Activated CD4-positive, CD25-positive, alpha-beta regulatory T cell treated with anti-CD3 and anti-CD28 coated beads, Interleukin-2, amount 50 U/mL, for 16 hours (primary cell): ENCODE measurements at places on chromosomes 3 and 15.

DNA sequence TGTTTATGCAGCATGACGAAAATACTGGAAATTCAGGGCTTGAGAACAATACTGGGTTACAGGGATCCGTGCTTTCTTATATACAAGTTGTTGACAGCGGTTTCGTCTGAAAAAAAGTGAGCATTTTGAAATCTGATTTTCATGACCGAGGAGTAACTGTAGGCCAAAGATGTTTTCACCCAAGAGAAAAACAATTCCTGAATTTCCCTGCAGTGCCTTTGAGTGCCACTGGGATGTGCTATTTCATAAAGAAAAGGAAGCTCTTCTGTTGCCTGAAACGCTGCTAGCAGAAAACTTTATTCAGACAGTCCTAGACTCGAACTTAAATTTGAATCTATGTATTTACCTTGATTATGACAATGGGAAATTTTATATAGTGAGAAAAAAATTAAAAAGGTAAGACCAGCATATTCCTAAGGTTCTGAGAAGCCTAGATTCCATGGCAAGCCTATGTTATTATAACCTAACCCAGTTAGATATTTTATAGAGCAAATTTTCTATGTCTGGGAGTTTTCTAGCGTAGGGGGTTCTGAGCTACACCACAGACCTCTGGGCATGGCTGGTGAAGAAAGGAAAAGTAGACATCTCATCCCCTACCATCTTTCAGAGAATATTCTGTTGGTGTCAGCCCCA lies 30.2 kb downstream of the KCNAB1 start:
- DNase-seq, result no peak

GRCh38 chr3:179929091-179929529 lies 107.6 kb downstream of the PEX5L start:
- no peak for DNase-seq

DNA sequence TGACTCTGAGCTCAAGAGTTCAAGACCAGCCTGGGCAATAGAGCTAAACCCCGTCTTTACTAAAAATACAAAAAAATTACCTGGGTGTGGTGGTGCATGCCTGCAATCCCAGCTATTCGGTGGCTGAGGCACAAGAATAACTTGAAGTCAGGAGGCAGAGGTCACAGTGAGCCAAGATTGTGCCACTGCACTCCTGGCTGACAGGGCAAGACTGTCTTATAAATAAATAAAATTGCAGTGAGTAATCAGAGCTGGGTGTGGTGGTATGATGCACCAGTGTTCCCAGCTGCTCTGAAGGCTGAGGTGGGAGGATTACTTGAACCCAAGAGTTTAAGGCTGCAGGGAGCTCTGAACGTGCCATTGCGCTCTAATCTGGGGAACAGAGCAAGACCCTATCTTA lies 55.9 kb upstream of the GCNT3 start:
- DNase-seq, result no peak

- no peak for DNase-seq
These were observed 660.0 kb downstream of the RBMS3 start for GRCh38 chr3:29940759-29941323.

DNA sequence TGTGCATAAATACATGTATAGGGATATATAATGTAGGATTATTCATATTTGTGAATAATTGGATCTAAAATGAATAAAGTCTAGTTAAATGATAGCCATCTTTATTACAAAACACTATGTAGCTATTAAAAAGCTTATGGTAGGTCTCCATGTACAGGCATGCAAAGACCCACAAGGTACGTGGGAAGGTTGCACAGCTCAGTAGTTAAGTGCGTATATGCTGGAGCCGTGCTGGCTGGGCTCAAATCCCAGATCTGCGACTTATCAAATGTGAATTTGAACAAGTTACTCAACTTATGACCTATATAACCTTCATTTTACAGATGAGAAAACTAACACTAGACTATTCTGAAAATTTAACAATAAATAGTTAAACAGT lies 100.6 kb downstream of the MYH15 start:
- no peak for DNase-seq

GRCh38 chr3:135762188-135762856 lies 203.2 kb upstream of the PPP2R3A start:
- no peak for DNase-seq

GRCh38 chr3:101862416-101863165 lies 13.3 kb downstream of the NFKBIZ start:
- DNase-seq, result no peak

GRCh38 chr3:153166206-153166605 lies 4.2 kb downstream of the RAP2B start:
- no peak for DNase-seq

GRCh38 chr15:86164232-86164898 lies 84.7 kb downstream of the AGBL1 start:
- no peak for DNase-seq

GRCh38 chr3:193827871-193828270 lies 234.9 kb downstream of the OPA1 start:
- no peak for DNase-seq

DNA sequence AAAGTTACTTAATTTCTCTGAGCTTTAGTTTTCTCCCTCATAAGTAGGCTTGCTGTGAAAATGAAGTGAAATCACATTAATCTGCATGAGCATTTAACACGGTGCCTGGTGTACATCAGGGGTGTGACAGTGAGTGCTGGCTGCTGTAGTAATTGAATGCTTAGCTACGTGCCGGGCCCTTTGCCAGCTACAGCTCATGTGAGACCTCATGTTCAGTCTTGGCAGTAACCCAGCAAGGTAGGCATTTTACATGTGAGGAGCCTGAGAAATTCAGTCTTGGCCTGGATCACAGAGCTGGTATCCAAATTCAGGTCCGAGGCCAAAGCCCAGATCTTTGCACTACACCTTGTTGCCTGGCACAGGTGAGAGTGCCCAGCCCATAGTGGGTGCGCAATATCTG lies 9.1 kb downstream of the GHRL start:
- no peak for DNase-seq

DNA sequence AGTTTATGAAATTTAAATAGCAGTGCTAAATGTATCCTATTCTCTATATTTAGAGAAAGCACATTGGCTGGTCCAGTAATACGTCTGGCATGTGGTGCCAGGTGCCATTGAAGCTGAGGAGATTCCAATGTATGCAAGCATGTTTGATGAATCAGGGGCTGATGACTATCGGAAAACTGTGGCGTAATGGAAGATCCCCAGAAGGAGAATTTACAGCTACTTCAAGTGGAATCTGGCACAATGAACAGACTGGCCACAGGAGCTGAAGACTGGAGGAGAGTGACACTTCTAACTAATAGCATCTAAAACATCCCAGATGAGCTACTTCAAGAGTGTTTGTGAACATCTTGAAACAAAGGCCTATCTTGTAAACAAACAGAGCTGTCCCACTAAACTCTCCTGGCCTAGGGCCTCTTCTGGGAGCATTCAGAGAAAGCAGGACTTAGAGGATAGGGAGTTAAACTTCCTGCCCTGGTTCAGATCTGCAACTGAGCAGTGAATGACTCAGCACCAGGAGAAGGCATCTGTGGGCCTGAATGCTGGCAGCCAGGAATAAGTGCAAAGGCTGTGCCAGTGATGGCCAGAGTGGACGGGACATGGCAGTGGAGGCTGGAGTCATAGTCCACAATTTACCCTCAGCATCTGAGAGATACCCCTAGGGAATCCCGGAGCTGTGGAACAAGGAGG lies 15.2 kb upstream of the ACTC1 start:
- DNase-seq, result no peak

GRCh38 chr15:80710635-80711554 lies 15.8 kb downstream of the ABHD17C start:
- DNase-seq, result no peak

- DNase-seq, result peak; percentile 30
These were observed 2.7 kb downstream of the RAB8B start for GRCh38 chr15:63191895-63192618.

GRCh38 chr3:182438398-182438797 lies 354.9 kb upstream of the ATP11B start:
- no peak for DNase-seq

DNA sequence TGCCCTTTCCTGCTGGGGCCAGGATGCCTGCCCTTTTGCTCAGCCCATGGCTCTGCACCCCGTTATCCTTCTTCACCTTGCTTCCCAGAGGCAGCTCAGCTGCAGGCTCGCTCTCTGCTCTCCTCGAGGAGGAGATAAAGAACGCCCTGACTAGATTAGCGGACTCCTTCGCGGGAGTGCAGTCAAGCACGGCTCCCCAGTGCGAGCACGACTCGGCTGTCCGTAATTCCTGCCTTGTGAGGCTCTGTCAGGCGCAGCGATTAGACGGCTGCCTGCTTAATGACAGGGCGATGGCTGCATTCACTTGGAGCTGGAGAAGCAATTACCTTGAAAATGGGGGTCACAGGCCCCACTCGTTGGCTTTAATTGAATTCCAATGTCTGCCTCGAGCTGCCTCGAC lies 25.9 kb downstream of the TLE3 start:
- no peak for DNase-seq

DNA sequence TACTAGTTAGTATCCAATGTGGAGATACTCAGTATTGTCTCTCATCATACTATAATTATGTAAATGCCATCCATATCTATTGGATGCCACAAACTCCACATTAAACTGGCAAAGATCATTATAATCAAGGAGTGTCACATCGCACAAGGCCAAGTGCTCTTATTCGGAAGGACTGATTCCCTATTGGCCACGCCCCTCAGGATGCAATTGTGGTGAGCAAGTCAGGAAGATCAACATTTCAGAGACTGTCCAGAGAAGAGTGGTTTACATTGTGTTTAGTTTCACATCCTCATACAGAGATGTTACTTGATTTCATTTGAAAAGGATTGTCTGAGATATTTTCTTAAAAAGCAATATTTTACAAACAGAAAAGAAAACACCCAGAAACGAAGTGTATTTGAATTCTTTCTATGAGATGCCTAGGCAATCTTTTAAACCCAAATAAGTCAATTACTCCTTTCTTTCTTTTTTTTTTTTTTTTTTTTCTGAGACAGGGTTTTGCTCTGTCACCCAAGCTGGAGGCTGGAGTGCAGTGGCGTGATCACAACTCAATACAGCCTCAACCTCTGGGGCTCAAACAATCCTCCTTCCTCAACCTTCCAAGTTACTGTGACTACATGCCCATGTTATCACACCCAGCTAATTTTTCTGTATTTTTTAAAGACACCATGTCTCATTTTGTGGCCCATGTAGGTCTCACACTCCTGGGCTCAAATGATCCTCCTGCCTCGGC lies 369.1 kb downstream of the RBMS3 start:
- DNase-seq, result no peak

GRCh38 chr3:14285548-14285925 lies 106.9 kb downstream of the LSM3 start:
- DNase-seq, result no peak

- DNase-seq, result no peak
These were observed 56.4 kb downstream of the NEDD4 start for GRCh38 chr15:55937040-55937439.

DNA sequence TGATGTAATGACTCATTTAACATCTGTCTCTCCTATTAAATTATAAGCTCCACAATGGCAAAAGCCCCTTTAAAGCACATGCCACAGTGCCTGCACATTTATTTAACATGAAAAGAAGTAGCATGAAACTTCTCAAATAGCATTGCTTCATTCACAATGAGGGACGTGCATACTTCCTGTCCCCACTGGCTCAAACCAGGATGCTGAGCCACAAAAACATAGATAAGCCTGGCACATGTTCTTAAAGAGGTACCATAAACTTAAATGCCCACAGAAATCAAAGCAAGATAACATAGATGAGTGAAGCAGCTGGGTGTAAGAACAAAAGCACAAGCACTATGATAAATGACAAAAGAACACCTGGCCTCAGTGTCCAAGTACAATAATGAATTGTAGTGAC lies 3.8 kb downstream of the TP53BP1 start:
- DNase-seq, result no peak

GRCh38 chr15:85361323-85361722 lies 19.1 kb upstream of the AKAP13 start:
- no peak for DNase-seq

DNA sequence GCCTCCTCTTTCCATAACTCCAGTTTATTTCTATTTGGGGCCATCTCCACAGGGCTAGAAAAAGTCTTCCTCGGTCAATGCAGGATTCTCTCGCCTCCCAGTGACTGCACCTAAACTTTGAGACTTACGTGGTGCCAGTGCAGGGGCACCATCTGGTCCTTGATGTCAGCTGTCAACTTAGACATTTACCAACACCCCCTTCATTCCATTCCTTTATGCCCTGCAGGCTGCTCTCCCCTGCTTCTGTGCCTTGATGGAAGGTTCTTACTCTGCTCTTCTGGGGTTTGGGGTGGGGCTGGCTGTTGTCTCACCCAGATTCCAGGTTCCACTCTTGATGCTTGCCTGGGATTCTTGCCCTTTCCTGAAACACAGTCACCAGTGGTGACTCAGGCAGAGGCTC lies 101.8 kb downstream of the ST8SIA2 start:
- no peak for DNase-seq

GRCh38 chr15:25403771-25404170 lies 35.1 kb downstream of the UBE3A start:
- no peak for DNase-seq

DNA sequence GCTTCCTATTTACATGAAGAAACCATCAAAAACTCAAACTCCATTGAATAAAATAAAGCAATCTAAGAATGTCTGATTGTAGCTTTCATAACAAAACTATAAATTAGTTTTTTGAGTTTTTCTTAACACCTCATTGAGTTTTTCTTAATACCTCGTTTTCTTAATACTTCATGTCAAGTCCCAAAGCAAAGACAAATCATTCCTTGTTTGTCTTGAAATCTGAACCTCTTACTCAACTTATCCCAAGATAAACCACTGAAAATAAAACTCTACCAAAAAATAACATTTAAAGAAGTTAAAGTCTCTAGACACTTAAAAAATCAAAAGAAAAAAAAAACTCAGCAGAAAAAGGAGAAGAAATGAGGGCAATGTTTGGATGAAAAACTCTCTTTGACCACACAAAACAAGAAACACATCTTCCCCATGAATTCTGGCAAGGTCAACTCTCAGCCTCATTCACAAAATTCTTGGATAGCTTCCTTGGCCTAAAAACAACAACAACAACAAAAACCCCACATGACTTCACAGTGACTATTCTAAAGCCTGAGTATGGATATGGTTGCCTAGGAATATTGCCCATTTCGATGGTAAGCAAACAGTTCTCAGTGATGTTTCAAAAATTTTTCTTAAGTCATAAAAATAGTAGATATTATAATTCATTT lies 38.2 kb downstream of the TMCC1 start:
- no peak for DNase-seq

DNA sequence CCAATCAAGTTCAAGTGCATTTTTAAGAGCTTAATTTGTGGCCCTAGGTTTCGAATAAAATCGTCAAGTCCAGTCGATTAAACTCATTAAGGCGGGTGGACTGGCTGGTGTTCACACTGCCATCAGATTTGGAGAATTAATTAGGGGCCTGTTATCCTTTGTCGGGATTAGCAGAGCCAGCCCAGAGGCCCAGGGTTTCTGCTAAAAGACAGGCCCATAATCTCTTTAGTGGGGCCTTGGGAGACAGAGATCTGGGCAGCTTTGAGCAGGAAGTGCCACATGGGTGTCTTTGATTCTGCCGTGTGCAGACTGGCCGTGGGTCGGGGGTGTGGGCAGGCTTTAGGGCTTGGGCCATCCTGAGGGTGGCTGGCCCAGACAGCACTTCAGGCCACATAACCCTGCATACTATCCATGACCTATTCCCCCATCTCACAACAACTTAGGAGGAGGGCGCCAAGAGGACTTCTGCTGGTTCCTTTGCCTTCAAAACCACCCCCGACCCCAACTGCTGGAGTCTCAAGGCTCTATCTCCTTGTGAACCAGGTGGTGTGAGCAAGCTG lies 94.7 kb downstream of the PLXNA1 start:
- DNase-seq, result no peak

- DNase-seq, result no peak
These were observed 637 bp downstream of the CIP2A start for GRCh38 chr3:108588601-108589000.
